ENCODE measurements at places on chromosomes 6 and 20. TPM values are rescaled to one million over a fixed set of nuclear protein-coding genes. Genes with fewer than 3 reads are reported as not detected.

DLL1 gene
- polyA plus RNA-seq: 15.6 TPM

PGC gene
- polyA plus RNA-seq: 1.6 TPM

HLA-DQA1 gene
- polyA plus RNA-seq: 2.8 TPM

AVP gene
- not detected for polyA plus RNA-seq

FILIP1 gene
- polyA plus RNA-seq: 0.84 TPM
